Neural crest cell (in vitro differentiated cells): ENCODE measurements at places on chromosomes 6 and 20. TPM values are rescaled to one million over a fixed set of nuclear protein-coding genes. Genes with fewer than 3 reads are reported as not detected.

Gene SPATS1
- not detected in 2 replicates for total RNA-seq

Gene POM121L2
- not detected in 2 replicates for total RNA-seq

Gene DZANK1
- 7.5 and 8.0 TPM in 2 replicates for total RNA-seq

Gene PTCRA
- total RNA-seq = not detected in 2 replicates

Gene USP49
- total RNA-seq = 25.1 and 29.0 TPM in 2 replicates

Gene ZNFX1
- 10.0 and 10.4 TPM in 2 replicates for total RNA-seq

Gene ETV7
- total RNA-seq = not detected in 2 replicates

Gene MAS1
- not detected in 2 replicates for total RNA-seq

Gene HLA-DRB1
- total RNA-seq = 0.66 and 0.84 TPM in 2 replicates

Gene ARMC12
- 2.7 and 2.9 TPM in 2 replicates for total RNA-seq

Gene OR2H1
- total RNA-seq = not detected in 2 replicates

Gene DNMT3B
- total RNA-seq = 57.3 and 58.0 TPM in 2 replicates

Gene HSPA12B
- total RNA-seq = 1.1 and 1.3 TPM in 2 replicates

Gene SLC32A1
- total RNA-seq = 0.09 and 0.16 TPM in 2 replicates

Gene KIF16B
- 8.8 and 9.4 TPM in 2 replicates for total RNA-seq

Gene BFSP1
- 3.9 and 4.2 TPM in 2 replicates for total RNA-seq

Gene HCRTR2
- not detected in 2 replicates for total RNA-seq

Gene KIF6
- 1.5 and 2.3 TPM in 2 replicates for total RNA-seq

Gene SNAI1
- 12.5 and 12.9 TPM in 2 replicates for total RNA-seq

Gene LINC00237
- not detected in 2 replicates for total RNA-seq

Gene C20orf141
- total RNA-seq = not detected in 2 replicates

Gene HDAC2
- total RNA-seq = 304 and 310 TPM in 2 replicates

Gene PIGU
- total RNA-seq = 54.9 and 55.5 TPM in 2 replicates

Gene ADAM33
- total RNA-seq = 3.0 and 3.2 TPM in 2 replicates

Gene FAM162B
- total RNA-seq = 1.9 and 2.5 TPM in 2 replicates

Gene SLC17A3
- not detected in 2 replicates for total RNA-seq

Gene DOK5
- total RNA-seq = 4.1 and 4.4 TPM in 2 replicates

Gene PKIB
- total RNA-seq = 86.4 and 88.8 TPM in 2 replicates

Gene SLC17A4
- total RNA-seq = not detected in 2 replicates

Gene MRAP2
- total RNA-seq = 0.93 and 1.4 TPM in 2 replicates

Gene ZSWIM3
- 4.5 and 4.8 TPM in 2 replicates for total RNA-seq

Gene RAMACL
- total RNA-seq = 0.70 and 0.98 TPM in 2 replicates

Gene FAM184A
- total RNA-seq = 7.6 and 7.8 TPM in 2 replicates

Gene LY6G6F
- not detected in 2 replicates for total RNA-seq

Gene AVP
- not detected in 2 replicates for total RNA-seq

Gene KCNB1
- total RNA-seq = 1.6 and 2.8 TPM in 2 replicates

Gene C6orf15
- total RNA-seq = not detected in 2 replicates

Gene ABHD16A
- 70.9 and 73.6 TPM in 2 replicates for total RNA-seq

Gene RAB5IF
- total RNA-seq = 76.2 and 78.1 TPM in 2 replicates

Gene CRISP2
- total RNA-seq = not detected in 2 replicates

Gene SEMG1
- not detected in 2 replicates for total RNA-seq

Gene MEP1A
- total RNA-seq = not detected in 2 replicates

Gene PRICKLE4
- 2.9 and 4.1 TPM in 2 replicates for total RNA-seq

Gene GPX5
- not detected in 2 replicates for total RNA-seq

Gene SNX21
- total RNA-seq = 16.8 and 19.4 TPM in 2 replicates

Gene TOMM34
- total RNA-seq = 39.0 and 39.6 TPM in 2 replicates

Gene ELOVL2
- 12.8 and 13.8 TPM in 2 replicates for total RNA-seq

Gene ULBP1
- 2.3 and 2.5 TPM in 2 replicates for total RNA-seq

Gene SLC25A27
- total RNA-seq = 5.8 and 8.4 TPM in 2 replicates

Gene EIF6
- 112 and 116 TPM in 2 replicates for total RNA-seq

Gene CTAGE9
- total RNA-seq = not detected in 2 replicates

Gene GPLD1
- total RNA-seq = 4.7 and 6.0 TPM in 2 replicates

Gene STK4
- 41.2 and 46.4 TPM in 2 replicates for total RNA-seq

Gene EXOC2
- 22.6 and 24.9 TPM in 2 replicates for total RNA-seq

Gene MLN
- total RNA-seq = not detected in 2 replicates

Gene EFCAB8
- total RNA-seq = 0.26 TPM in 1 of 2 replicates, not detected in the other

Gene HLA-B
- total RNA-seq = 29.5 and 35.5 TPM in 2 replicates
